ENCODE measurements at places on chromosomes 1 and 21.
A peak's percentile ranks its signal among the peaks of the same experiment; 100 is the strongest.

DNA sequence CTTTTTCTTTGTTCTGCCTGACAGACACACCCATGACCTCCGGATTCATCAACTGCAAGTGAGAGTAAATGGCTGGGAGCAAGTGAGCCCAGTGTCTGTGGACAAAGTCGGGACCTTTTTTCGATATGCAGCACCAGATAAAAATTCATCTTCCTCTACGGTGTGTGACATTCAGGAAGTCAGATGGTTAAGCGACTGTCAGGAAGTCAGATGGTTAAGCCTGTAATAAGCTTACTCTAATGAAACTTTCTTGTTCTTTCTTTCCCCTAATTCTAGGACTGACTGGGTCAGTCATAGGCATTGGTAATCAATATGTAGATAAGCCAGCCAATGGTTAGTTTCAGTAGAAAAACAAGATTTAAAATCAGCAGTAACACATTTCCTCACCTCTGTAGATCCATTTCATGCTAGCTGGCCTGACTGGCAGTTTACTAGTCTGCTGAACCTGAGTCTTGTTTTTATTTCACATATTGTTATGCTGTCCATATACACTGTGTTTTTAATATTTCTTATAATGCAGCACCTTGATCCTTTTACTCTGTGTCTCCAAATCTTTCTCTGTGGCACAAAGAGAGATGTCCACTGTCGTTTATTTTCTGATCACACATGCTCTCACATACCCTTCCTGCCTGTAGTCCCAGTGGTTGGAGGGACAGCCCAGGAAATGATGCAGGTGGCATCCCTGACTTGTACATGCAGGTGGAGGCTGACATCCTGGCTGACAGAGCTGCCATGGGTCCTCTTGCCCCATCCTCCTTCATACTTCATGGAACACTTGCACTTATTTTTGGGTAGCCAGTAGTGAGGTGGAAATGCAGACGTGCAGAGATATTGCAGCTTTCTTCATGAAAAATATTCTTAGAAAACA is 115.8 kb downstream of the VPS13D start:
- peak; percentile 27 for DNase-seq

DNA sequence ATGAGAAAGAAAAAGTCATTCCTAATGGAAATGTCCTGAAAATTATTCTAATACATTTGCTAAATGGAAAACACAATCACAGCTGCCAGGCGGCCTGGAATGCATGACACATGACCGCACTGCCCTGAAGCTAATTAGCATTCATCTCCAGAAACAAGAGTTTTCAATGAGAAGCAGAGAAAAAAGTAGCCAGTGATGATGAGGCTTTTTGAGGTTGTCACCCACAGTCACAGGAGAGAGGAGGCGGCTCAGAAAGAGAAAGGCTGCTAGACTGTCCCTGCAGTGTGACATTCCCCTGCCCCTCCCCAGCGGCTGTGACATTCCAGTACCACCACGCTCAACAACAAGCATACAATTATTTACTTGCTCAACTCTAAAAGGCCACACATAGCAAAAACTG is 122.9 kb upstream of the KRTAP19-8 start:
- DNase-seq = no peak

GRCh38 chr1:46303872-46304326 is 401 bp downstream of the UQCRH start:
- DNase-seq = no peak

- no peak for DNase-seq
These were observed 424.4 kb upstream of the RUNX1 start for GRCh38 chr21:35473496-35473895.

GRCh38 chr1:248739572-248740205 is 15.9 kb downstream of the LYPD8 start:
- no peak for DNase-seq

GRCh38 chr1:155223047-155223446 is 14.6 kb downstream of the MTX1 start:
- no peak for DNase-seq

DNA sequence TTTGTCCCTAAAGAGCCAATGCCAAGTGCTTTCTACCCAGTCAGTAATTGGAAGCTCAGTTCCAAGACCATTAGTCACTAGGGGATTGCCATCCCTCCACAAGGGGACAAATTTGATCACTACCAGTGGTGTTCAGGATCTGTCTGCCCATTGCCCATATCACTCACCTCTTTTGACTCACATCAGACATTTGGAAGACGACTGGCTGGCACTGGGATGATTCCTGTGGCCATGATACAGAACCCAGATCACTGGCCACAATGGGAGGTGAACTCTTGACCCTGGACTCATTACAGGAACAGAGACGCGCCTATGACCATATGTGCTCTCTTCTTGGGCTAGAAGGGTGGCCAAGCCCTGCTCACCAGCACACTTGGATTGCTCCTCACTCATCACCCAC is 71.0 kb downstream of the COLGALT2 start:
- no peak for DNase-seq

- DNase-seq = no peak
These were observed 55.8 kb upstream of the ZNF326 start for GRCh38 chr1:89939059-89939570.

DNA sequence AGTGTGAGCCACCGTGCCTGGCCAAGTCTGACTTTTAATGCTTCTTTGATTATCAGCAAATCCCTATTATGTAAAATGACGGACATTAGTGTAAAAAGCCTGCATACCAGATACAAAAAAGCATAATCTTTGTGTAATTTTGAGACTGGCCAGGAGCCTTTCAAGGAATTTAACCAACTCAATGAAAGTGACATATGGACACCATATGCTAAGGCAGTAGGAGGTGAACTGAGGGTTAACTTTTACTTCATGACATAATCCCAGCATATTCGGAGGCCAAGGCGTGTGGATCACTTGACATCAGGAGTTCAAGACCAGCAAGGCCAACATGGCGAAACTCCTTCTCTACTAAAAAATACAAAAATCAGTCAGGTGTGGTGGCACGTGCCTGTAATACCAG is 94.6 kb downstream of the EIF4G3 start:
- no peak for DNase-seq

- DNase-seq = no peak
These were observed 183.2 kb upstream of the ZRANB2 start for GRCh38 chr1:71264039-71264438.

- peak; percentile 73 for DNase-seq
These were observed 757 bp upstream of the NRIP1 start for GRCh38 chr21:15065392-15066122.

- no peak for DNase-seq
These were observed 59.7 kb downstream of the RGL1 start for GRCh38 chr1:183864611-183865010.

DNA sequence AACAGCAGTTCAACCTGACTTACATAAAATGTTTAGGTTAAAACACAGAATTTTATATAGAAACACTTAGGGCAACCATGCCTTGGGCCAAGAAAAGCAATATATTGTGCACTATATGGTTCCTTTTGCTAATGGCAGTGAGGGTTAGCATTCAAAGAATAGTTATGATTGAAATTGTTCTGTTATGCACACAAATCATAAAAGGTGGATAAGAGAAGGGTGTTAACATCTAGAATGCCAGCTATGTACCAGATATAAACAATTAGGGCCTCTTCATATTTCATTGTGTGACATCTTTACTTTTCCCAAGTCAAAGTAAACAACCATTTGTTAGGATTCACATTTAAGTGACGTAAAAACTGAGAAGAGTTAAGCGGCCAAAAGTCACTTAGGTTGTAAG is 308.0 kb upstream of the B3GALT2 start:
- no peak for DNase-seq

DNA sequence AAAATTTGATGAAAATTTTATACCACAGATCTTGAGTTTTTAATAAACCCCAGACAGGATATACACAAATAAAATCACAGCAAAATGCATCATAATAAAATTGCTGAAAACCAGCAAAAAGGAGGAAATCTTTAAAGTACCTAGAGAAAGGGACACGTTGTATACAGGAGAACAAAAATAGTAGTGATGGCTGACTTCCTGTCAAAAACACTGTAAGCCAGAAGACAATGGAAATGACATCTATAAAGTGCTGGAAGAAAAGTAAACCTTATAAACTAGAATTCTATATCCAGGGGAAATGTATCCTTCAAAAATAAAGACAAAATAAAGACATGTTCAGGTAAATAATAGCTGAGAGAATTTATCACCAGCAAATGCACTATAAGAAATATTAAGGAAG is 14.6 kb upstream of the PTGFRN start:
- no peak for DNase-seq

GRCh38 chr1:35726450-35727433 is 8.1 kb upstream of the C1orf216 start:
- peak; percentile 61 for DNase-seq

- no peak for DNase-seq
These were observed 175.0 kb downstream of the VAV3 start for GRCh38 chr1:107789817-107790524.

GRCh38 chr1:59687081-59687480 is 127.7 kb upstream of the HOOK1 start:
- DNase-seq = no peak

GRCh38 chr1:112337028-112337531 is 58.9 kb upstream of the CTTNBP2NL start:
- no peak for DNase-seq

DNA sequence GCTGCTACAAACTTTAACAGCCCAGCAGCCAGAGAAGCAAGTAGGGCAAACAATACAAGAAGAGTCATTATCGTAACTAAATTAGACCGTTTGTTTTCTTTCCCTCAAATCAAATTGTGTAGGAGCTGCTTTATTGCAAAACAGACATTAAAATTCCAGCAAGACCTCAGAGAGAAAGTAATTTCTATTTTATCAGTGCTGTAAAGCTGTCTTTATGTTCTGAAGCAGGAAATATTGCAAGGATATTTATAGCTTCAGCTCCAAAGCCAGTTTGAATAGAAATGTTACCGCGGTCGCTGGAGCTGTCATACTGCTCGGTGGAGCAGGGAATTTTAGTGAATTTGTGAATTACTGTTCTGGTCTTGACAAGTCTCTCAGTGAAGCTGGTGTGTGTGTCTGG is 503.8 kb upstream of the PLXNA2 start:
- DNase-seq = no peak

DNA sequence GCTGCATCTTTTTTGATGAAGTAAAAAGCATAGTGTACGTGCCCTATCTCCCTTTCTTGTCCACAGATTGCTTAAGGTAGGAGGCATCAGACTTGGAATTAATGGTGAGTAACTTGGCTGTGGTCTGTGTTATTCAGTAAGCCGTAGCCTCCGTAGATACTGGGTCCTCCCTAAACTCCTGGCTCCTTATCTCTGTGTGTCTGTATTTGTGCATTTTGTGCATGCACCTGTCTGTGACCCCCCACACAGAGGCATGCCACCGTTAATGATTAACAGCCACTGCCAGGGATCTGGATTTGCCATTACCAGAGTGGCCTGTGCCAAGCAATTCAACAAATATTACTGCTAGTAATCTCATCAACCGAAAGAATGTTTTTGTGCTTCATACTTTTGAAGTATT is 31.9 kb downstream of the MAP3K21 start:
- no peak for DNase-seq
